ENCODE measurements at places on chromosomes 5 and 9. TPM values are rescaled to one million over a fixed set of nuclear protein-coding genes. Genes with fewer than 3 reads are reported as not detected.

The SPINK1 gene
- total RNA-seq = 0.72 TPM

The LCNL1 gene
- 0.26 TPM for total RNA-seq

The ADGRV1 gene
- not detected for total RNA-seq

The ARID3C gene
- 0.19 TPM for total RNA-seq

The ACSL6 gene
- 0.07 TPM for total RNA-seq

The PCDHA11 gene
- 0.10 TPM for total RNA-seq

The CA9 gene
- total RNA-seq = not detected

The JADE2 gene
- 20.7 TPM for total RNA-seq

The SLC28A3 gene
- 1.0 TPM for total RNA-seq

The ADRB2 gene
- 0.45 TPM for total RNA-seq

The SGTB gene
- 20.2 TPM for total RNA-seq

The SPATA6L gene
- total RNA-seq = not detected

The IL4 gene
- total RNA-seq = not detected

The KCNN2 gene
- total RNA-seq = not detected

The SPACA9 gene
- total RNA-seq = 5.1 TPM

The SLC36A2 gene
- not detected for total RNA-seq

The TMC1 gene
- not detected for total RNA-seq

The CDKN2B-AS1 gene
- total RNA-seq = not detected

The PDE6A gene
- 0.41 TPM for total RNA-seq

Measured in A172 (cell line).